ENCODE measurements at places on chromosomes 7 and 10. TPM values are rescaled to one million over a fixed set of nuclear protein-coding genes. Genes with fewer than 3 reads are reported as not detected.

- DNase-seq = no peak
Observed at GRCh38 chr7:4190010-4190981, 491.8 kb upstream of the FOXK1 start.

GRCh38 chr10:101032637-101033224 lies 1.7 kb downstream of the SFXN3 start:
- peak; percentile 97 for DNase-seq

GRCh38 chr7:91660734-91661356 lies 219.7 kb downstream of the MTERF1 start:
- no peak for DNase-seq

DNA sequence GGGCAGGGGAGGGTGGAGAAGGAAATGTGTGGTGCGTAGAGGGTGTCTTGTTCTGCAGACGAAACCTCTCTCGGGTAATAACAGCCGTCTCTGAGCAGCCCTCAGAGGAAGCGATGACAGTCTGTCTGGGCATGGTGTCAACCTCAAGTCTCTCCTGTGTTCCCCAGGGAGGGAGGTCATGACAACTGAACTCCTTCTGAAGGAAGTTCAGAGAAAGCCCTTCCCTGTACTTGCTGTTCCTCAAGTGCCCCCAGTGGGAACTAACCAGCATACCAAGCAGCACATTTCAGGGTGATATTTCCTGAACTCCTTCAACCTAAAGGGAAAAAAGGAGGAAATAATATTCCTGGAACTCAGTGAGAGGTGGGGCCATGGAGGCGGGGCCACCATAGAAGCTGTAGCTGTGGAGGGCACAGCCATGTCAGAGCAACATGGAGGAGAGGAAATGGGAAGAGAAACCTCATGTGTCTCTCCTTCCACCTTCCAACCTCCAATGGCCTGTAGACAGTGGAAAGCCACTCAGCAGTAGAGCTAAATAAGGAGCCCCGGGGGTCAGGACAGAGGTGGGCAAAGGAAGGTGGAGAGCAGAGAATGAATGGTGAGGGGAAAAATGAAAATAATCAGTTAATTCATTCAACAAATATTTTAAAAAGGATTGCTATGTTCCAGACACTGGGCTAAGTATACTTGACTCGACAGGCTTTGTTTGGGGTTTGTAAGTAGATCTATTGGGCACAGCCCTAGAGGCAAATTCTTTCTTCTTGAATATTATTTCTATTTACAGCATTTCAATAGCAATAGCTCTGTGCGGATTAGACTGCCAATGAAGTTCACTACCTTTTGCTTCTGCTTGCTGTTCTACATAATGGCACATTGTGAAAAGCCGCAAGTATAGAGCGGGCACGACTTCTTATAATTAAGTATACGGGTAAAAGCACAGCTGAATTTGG lies 61.0 kb upstream of the AOAH start:
- no peak for DNase-seq

GRCh38 chr10:7942316-7942715 lies 112.2 kb upstream of the GATA3 start:
- no peak for DNase-seq

DNA sequence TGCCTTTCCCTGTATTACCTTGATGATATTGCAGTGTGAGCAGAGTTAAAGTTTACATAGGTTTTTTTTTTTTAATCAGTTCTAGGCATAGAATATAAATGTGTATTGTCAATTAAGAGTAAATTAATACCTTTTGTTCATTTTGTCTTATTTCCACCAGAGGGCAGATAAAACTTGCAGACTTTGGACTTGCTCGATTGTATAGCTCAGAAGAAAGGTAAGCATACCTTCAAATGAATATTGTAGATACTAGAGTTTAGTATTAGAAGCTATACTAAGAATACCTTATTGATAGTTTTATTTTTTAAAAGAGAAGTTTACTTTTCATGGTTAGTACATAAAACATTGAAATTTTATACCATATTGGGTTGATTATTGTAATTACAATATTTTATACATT lies 86.8 kb downstream of the MPLKIP start:
- DNase-seq = no peak

DNA sequence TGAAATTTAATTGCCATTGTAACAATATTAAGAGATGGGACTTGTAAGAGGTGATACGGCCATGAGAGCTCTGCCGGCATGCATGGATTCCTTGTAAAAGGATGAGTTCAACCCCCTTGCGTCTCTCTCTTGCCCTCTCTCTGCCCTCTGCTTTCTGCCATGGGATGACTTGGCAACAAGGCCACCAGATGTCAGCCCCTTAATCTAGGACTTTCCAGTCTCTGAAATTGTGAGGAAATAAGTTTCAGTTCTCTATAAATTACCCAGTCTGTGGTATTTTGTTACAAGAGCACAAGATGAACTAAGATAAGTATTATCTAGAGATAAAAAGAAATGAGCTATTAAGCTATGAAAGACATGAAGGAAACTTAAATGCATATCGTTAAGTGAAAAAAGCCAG lies 145.7 kb upstream of the AHR start:
- DNase-seq = no peak

- DNase-seq = no peak
Observed at GRCh38 chr10:1600861-1601260, 136.5 kb downstream of the ADARB2 start.

DNA sequence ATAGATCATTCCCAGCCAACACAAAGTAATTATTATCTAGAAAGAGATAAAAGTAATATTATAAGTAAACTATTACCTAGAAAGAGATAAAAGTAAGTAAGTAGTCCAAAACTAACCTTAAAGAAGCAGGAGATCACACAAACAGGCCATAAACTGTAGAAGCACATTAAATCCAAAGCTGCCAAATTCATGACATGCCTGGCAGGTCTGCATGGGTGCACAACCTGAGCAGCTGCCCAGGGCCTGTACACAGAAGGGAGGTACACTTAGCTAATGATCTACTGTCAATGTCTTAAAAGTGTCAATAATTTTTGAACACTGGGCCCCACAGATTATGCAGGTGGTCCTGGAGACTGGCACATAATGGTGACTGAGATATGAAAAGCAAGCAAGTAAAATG lies 196.5 kb downstream of the GRM8 start:
- no peak for DNase-seq

- DNase-seq = no peak
Observed at GRCh38 chr10:126052171-126052570, 155.8 kb downstream of the FANK1 start.

DNA sequence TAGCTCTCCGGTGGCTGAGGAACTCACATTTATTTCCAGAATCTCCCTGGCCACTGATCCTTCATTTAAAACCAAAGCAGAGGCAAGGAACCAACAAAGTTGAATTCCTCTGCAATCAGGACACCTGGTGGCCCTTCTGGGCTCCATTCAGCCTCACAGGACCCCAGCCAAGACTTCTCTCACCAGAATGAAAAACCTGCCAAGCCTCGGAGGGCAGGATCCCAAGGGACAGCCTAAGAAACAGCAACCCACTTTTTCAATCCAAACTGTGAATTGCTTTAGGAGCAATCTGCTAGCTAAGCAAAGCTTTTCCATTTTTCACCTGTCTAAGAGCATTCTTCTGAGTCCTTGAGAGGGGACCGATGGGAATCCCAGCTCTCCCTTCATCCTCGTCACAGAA lies 34.6 kb downstream of the OAT start:
- no peak for DNase-seq

GRCh38 chr7:31074403-31075085 lies 22.4 kb downstream of the ADCYAP1R1 start:
- no peak for DNase-seq

DNA sequence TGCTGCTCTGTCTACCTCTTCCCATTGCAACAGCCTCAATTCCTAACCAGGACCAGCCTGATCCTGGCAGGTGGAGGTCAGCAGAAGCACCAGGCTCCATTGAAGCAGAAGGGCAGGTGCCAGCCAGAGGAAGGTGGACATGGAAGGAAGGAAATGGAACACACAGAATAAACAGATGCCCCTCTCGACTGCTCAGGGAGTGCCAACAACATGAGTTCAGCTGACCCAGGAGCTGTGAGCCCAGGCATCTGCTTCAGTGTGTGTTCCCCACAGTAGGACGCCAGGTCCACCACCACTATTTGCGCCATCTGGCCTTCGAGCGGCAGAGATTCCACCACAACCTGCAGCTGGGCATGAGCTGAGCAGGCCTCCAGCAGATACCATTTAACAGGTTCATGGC lies 56.7 kb downstream of the GPAM start:
- DNase-seq = no peak

- DNase-seq = no peak
Observed at GRCh38 chr10:123144697-123145541, 3.0 kb upstream of the HMX2 start.

GRCh38 chr7:139918480-139918879 lies 89.4 kb downstream of the TBXAS1 start:
- peak; percentile 80 for DNase-seq

- no peak for DNase-seq
Observed at GRCh38 chr7:115709664-115710063, 320.9 kb downstream of the TFEC start.

DNA sequence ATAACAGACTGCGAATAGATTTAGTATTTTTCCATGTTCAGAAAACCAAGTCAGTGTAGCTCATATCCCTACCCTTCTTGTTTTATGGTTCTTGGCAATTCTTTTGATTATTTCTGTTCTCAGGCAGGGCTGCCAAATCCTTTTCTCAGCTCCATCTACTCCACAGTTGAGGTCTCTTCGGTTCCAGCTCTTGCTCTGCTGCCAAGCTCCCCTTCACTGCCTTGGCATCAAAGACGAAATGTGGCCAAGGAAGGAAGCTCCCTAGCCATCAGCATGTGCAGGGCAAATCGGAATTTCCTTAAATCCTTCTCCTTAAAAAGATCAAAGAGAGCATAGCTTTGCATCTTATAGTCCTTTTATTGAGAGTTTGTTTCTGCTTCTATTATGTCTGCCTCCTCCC lies 116.4 kb upstream of the NOBOX start:
- no peak for DNase-seq

DNA sequence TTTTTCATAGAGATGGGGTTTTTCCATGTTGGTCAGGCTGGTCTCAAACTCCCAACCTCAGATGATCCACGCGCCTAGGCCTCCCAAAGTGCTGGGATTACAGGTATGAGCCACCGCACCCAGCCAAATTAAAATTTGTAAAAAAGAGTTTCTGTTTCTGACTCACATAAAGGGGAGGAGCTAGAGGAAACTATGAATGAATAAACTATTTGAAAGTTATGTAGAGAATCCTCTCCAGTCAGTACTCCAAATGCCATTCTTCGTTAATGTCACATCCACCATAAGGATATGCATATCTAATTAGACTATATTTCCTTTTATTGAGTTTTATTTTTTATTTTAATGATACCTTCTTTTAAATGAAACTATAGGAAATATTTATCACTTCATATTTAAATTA lies 52.6 kb downstream of the MBL2 start:
- no peak for DNase-seq

- no peak for DNase-seq
Observed at GRCh38 chr10:125472010-125472607, 210.9 kb downstream of the TEX36 start.

GRCh38 chr10:88728107-88728763 lies 22.2 kb downstream of the LIPK start:
- DNase-seq = no peak

DNA sequence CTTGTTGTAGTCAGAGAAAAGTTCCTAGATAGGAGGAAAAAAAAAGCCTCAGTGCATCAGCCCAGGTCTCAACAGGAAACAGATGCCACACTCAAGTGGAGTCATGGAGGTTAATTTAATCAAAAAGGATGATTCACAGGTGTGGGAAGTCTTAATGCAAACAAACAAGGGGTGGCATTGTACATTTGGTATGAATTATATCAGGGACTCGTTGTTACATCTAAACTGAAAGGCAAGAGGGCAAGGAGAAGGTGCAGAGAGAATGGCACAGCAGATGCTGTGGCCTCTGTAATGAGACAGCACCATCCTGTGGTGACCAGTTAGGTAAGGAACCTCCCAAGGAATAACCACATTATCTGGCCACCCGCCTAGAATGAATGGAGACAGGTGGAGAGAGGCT lies 133.7 kb downstream of the PTPRZ1 start:
- DNase-seq = no peak

DNA sequence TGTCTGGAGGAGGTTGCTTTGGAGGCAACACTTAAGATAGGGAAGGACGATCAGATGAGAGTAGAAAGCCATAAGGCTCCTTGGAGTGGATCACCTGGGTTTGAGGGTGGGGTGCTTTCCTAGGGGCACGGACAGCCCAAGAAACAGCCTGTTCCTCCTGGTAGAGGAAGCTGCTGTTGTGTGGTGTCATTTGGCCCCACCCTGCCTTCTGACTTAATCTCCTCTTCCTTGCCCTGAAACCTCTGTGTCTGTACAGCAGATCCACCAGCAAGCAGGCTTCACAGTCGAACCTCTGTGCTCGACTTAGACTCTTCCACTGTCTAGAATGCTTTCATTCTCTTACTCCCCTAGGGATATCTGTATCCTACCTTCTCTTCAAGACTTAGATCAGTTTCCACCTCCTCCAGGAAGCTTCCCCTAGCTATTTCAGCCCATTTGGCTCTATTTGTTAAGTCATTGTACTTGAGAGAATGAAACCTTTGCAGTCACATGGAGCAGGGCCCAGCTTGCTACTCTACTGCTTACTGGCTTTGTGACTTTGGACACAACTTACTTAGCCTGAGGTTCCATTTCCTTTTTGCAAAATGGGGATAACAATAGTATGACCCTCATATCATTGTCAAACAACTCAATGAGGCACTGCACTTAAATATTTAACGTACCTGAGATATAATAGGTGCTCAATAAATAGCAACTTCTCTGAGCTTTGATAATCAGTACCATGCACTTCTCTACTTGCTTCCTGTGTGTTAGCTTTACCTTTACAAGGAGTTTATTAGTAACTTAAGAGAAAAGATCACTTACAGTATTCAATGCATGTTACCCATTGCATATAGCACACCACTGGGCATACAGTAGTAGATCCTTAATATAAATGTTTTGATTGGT lies 5.0 kb downstream of the MXI1 start:
- DNase-seq = no peak

GRCh38 chr10:269440-270074 lies 134.3 kb downstream of the ZMYND11 start:
- DNase-seq = no peak

DNA sequence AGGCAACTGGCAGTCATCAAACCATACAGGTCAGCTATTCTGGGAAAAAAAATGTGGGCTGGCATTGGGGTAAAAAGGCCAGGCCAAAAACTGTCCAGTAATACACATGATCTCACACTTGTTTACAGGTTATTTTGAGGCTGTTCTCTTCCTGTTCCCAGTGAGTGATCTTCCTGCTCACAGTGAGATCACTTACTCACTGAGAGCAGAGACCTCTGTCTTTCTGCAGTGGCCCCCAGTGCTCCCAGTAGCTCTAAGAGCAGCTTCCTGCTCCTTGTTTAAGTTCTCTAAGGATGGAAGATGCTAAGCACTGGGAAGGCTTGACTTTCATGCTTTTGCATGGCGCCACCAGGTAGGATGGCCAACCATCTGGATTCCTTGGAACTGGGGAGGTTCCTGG lies 93.5 kb upstream of the KIAA1217 start:
- no peak for DNase-seq

- no peak for DNase-seq
Observed at GRCh38 chr10:104002911-104003310, 36.0 kb downstream of the SLK start.

PTF1A gene
- not detected for total RNA-seq

AASS gene
- total RNA-seq = 21.1 TPM

C10orf53 gene
- total RNA-seq = not detected

CCDC136 gene
- 2.8 TPM for total RNA-seq

NUTM2E gene
- total RNA-seq = not detected

PAOX gene
- total RNA-seq = 4.6 TPM

TMEM196 gene
- not detected for total RNA-seq

AUTS2 gene
- total RNA-seq = 0.10 TPM

AKR1C8 gene
- total RNA-seq = not detected

TMEM236 gene
- total RNA-seq = 0.12 TPM

TFR2 gene
- 0.98 TPM for total RNA-seq

C10orf90 gene
- total RNA-seq = 0.88 TPM

SLC26A5 gene
- not detected for total RNA-seq

SUMF2 gene
- 107 TPM for total RNA-seq

JCAD gene
- total RNA-seq = 0.49 TPM
